Bronchus fibroblast of lung (primary cell): ENCODE measurements at places on chromosomes 11 and 22. TPM values are rescaled to one million over a fixed set of nuclear protein-coding genes. Genes with fewer than 3 reads are reported as not detected.

The TSPAN4 gene
- total RNA-seq: 186 and 200 TPM in 2 replicates

The NTM gene
- 4.4 and 4.9 TPM in 2 replicates for total RNA-seq

The MYO7A gene
- total RNA-seq: 0.15 TPM in 1 of 2 replicates, not detected in the other

The TBX10 gene
- not detected in 2 replicates for total RNA-seq

The THRSP gene
- total RNA-seq: not detected in 2 replicates

The SMC1B gene
- not detected in 2 replicates for total RNA-seq

The PLAAT3 gene
- total RNA-seq: 3.9 and 5.7 TPM in 2 replicates

The GAL3ST1 gene
- total RNA-seq: 0.17 and 0.30 TPM in 2 replicates

The UPK2 gene
- total RNA-seq: not detected in 2 replicates

The OR4D5 gene
- not detected in 2 replicates for total RNA-seq

The TIMP3 gene
- 68.1 and 77.3 TPM in 2 replicates for total RNA-seq

The SYT7 gene
- total RNA-seq: 0.30 and 0.67 TPM in 2 replicates

The C1QTNF4 gene
- total RNA-seq: 1.8 and 2.8 TPM in 2 replicates

The MPEG1 gene
- not detected in 2 replicates for total RNA-seq

The OR56A4 gene
- not detected in 2 replicates for total RNA-seq

The EML3 gene
- total RNA-seq: 15.3 and 21.4 TPM in 2 replicates

The HEPHL1 gene
- total RNA-seq: not detected in 2 replicates

The BANF1 gene
- total RNA-seq: 119 and 126 TPM in 2 replicates

The RFPL2 gene
- not detected in 2 replicates for total RNA-seq

The TNNT3 gene
- not detected in 2 replicates for total RNA-seq

The KCNJ5 gene
- under 0.01 TPM in 1 of 2 replicates, not detected in the other for total RNA-seq

The TMEM86A gene
- 0.45 and 0.50 TPM in 2 replicates for total RNA-seq

The LPXN gene
- total RNA-seq: 6.1 and 6.4 TPM in 2 replicates

The CYB5R3 gene
- total RNA-seq: 171 and 197 TPM in 2 replicates
